AG04450 (cell line): ENCODE measurements at places on chromosomes 5 and 9.

GRCh38 chr5:174397206-174397605, 327.2 kb upstream of the MSX2 start:
- DNase-seq = no peak

DNA sequence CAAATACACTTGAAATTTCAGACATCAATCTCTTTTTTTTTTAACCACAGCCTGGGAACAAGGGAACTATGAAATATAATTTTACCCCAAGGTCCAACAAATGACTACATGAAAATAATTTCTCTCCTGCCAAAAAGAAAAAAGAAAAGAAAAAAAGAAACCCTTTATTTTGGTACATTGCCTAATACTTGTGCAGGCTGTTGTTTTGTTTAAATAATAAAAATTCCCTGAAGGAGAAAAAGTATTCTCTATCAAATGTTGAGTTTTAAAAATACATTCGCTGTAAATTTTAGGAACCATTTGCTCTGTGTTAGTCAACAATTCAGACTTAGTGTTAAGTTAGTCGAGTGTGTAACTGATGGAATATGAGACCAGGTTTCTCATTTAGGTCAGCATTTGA, 155.4 kb downstream of the PRDM6 start:
- DNase-seq = no peak

DNA sequence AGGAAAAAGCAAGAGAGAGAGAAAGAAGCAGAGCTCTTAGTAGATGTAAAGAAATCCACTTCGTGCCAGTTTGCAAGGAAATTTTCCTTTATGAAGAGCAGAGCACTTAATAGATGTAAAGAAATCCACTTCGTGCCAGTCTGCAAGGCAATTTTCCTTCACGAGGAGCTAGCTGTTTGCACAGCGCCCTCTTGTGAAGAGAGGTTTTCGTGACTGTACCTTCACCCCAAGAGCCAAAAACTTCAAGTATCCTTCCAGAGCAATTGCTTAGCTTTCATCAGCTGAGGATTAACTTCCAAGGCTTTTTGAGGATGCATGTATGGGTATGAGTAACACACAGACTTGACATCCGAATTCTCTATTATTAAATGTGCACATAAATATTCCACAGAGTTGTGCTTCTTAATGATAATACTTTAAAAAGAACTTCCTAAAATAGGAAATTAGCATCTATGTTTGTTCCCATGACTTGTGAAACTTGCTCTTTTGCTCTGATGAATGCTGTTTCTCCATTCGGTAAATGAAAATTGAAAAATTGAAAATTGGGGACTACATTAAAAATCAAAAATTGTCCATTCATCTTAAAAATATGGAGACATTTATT, 525.6 kb downstream of the PDE4D start:
- DNase-seq = peak; percentile 36

DNA sequence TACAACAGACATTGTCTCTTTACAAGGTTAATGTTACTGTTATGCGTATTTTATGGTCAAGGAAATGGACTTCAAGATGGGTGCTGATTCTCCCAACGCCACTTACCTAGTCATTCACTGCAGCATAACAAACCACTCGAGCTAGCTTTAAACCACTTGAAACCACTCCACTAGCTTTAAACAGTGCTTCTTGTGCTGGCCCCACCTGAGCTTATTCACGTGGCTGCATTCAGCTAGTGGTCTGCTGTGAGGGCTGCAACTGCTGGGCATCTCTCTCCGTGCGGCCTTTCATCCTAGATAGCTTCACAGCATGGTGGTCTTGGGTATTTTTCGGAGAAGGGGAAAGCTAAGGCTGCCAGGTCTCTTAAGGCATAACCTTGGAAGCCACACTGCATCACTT, 3.5 kb upstream of the HRH2 start:
- DNase-seq = no peak

DNA sequence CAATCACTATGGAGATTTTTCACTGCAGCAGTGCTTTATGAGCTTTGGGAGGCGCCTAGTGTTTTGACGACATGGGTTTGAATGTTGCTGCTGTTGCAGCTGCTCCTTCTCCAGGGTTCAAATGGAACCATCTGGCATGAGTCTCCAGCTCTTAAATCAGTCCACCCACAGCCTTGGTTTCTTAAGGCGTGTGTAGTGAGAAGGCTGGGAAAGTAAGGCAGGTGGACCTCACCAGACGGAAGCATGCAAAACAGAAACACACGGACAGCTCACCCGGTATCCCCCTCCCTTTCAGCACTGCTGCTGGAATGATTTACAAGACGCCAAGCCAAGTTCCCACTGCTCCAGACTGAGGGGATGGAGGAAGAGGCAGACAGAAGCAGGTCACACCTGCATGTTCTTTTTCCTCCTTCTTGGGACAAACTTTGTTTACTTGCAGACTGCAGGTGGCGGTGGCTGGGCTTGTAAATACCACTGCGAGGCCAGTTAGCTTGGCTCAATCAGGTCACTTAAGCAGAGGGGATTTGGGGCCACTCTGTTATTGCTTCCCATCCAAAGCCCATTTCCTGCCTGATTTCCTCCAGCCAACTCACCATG, 47.4 kb downstream of the ADAM19 start:
- DNase-seq = no peak

DNA sequence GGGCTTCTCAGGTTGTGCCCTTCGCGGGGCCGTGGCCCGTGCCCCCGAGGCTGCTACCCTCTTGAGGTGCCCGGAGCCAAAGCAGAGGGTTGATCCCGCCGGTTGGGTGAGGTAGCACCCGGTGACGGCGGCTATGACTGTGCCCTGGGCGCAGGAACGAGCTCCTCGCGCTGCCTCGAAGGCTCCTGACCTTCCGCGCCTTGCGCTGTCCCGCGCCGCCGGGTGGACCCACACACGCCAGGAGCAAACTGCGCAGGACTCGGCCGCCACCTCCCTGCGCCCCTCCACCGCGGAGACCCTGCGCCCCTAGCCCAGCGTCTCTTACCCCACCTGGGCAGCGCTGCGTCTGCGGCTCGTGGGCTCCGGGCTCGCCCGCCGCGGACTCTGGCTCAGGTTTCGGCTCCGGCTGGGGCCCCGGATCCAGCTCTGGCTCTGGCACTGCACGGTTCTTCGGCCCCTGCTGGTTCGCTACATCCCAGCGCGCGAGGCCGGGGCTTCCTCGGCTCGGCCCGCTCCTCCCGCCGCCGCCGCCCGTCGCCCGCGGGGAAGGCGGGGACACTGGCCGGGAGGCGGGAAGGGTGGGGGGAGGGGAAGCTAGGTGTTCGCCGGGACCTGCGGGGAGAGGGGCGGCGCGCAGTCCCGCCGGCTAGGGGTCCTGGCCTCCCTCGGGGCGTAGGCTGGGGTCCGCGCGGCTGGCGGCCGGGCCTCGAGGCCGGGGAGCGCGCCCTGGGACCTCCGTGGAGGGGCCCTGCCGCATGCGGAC, 5.4 kb upstream of the PITX1 start:
- DNase-seq = no peak

GRCh38 chr5:139954462-139954861, 88.6 kb downstream of the NRG2 start:
- DNase-seq = no peak

DNA sequence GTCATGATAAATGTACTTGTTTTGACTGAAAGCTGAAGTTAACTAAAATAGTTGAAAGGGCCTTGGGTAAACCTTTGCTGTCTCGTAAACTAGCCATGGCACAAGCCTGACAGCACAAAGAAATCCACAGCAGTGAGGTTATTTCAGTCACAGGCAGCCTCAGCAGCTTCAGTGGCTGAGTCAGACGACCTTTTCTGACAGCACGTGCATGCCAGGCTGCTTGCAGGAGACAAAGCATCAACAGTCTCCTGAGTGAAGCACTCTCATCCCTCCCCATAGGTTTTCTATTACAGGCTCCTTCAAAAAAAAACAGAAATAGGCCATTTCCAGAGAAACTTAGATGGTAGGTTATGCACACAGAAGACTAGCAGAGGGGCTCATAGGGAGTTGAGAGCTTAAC, 34.6 kb downstream of the OXCT1 start:
- DNase-seq = peak; percentile 72

DNA sequence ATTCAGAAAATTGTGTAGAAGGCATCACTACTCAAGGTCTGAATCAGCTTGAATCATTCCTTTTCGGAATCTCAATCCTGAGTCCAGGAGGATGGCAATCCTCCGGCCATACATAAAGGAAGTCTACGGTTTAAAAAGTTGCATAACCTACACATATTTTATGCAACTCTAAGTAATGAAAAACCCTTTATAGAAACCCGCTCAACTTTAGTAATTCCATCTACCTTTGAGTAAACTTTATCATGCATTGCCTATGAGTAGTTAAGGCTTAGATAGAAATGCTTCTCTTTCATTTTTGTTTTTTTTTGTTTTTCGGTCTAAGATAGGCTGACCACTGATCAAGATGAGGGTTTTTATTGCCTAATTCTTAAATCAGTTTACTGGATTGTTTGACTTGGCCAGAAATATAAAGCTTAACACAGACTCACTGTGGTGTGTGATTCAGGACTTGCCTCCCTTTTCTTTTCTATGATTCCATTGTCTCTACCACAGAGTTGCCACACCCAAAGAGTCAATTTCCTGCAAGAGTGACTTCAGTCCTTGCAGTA, 85.0 kb downstream of the LURAP1L start:
- DNase-seq = peak; percentile 11

DNA sequence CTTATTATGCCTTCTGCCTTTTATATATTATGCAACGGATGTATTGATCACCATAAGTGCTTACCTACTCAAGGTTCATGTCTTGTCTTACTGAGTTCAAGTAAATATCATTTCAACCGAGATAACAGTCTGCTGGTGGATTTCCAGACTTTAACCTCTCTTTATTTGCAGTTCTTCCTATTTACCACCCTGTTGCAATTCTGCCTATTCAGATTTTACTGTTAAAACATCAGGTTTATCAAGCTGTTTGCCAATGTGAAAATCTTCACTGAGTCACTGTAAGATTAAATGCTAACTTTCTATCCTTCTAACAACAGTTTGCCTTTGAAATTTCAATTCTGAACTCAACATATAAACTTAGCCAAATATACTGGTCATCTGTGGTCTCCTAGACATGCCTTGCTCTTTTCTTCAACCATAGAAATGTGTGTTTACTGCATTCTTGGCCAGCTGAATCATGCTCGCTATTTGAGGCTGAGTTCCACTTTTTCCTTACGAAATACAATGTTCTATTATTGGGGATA, 471.7 kb upstream of the RORB start:
- DNase-seq = no peak

DNA sequence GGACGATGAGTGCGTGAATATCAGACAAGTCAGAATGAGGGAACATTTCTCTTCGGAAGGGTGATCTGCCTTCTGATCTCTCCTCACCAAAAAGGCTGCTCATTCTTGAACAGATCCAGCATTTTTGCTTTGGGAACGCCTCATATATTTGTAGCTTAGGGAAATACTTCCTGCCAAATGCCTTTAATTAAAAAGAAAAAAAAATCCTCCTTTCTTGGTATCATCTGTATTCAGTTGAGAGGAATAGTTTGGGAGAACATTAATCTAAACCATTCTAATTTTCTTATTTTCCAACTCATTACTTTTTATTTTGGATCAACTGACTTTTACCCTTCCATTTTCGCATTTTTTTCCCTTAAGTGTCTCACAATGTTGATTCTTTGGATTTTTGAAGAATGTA, 163.4 kb downstream of the SNX18 start:
- DNase-seq = no peak

GRCh38 chr5:30325795-30326194, 867.7 kb upstream of the CDH6 start:
- no peak for DNase-seq

DNA sequence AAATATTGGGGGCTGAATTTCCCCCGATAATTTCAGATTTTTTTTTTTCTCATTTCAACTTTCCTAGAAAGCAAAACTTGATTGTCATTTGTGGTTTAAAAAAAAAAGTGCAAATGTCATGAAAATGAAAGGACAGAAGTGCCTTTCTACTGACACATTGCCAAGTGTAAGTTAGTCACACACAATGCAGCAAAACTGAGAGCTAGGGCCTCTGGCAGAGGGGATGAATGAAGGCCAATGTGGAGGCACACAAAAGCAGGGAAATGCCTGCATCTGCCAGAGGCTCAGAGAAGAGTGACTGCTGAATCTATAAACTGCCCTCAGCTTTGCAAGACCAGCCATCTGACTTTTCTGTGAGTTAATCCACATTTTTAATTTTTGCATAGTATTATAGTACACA, 6.8 kb upstream of the IFNA5 start:
- DNase-seq = no peak

DNA sequence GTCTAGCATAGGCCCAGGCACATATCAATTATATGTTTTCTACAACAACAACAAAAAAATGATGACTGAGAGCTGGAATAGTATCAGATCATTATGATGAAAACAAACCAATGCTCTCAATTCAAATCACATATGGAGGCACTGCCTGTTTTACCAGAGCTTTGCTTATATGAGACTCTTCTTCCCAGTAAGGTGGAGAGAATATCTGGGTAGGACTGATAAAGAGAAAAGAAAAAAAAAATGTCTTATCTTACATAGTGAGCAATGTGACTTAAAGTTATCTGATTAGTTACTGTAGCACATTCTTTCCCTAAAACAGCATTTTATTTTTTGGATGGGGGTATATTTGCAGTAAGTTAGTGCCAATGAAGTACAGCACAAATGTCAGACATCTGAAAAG, 154.8 kb downstream of the RAB3C start:
- no peak for DNase-seq

DNA sequence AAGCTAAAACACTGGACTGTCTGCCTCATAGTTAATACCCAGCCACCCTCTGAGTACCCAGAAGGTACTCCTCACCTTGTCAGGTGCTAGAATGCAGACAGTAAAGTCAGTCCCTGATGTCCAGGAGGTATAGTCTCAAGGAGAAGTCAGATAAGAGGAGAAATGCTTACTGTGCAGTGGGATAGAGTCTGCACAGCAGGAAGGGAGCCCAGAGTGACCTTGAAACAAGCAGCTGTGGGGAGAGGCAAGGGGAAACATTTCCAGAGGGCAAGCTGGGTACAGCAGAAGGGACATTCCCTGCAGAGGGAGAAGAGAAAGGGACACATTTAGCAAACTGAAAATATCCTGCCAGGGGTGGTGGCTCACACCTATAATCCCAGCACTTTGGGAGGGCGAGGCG, 122.7 kb downstream of the GCNT1 start:
- DNase-seq = no peak

DNA sequence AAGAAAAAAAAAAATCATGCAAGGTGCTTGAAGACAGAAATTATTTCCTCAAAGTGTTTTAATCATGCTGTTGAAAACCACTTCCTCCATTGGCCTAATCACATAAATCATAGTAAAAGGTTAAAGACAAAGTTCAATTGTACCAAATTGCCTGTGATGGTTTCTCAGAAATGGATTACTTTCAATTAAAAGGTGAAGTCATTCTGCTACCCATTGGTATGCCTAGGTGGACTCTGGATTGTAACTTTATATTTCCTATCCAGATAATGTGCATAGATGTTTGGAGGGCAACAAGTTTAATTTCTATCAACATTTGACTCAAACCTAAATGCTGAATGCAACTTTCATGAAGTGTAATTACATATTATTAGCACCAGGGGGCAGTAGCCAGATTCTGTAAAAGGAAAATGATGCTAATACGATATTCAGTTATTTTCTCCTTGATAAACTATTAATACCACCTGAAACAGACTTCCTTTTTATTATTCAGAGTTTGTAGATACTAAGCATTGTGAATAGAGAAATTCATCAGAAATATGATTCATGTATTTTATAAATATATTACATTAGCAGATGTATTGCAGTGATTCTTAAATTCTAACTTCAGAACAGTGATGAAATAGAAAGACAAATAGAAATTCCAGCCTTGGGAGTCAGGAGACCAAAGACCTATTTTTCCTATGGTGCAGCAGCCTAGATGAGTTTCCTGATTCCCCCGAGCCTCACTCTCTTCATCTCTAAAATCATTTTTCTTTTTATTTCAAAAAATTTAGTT, 148.2 kb downstream of the CAAP1 start:
- no peak for DNase-seq
